ENCODE measurements at places on chromosomes 11 and 22.

- peak; percentile 31 for DNase-seq
Observed at GRCh38 chr22:38718414-38718813, 12.7 kb downstream of the GTPBP1 start.

GRCh38 chr11:66315921-66316811, 678 bp downstream of the CD248 start:
- DNase-seq = no peak

- DNase-seq = no peak
Observed at GRCh38 chr11:83401506-83402225, 115.5 kb upstream of the CCDC90B start.

GRCh38 chr11:13358596-13359270, 81.1 kb downstream of the BMAL1 start:
- DNase-seq = no peak

DNA sequence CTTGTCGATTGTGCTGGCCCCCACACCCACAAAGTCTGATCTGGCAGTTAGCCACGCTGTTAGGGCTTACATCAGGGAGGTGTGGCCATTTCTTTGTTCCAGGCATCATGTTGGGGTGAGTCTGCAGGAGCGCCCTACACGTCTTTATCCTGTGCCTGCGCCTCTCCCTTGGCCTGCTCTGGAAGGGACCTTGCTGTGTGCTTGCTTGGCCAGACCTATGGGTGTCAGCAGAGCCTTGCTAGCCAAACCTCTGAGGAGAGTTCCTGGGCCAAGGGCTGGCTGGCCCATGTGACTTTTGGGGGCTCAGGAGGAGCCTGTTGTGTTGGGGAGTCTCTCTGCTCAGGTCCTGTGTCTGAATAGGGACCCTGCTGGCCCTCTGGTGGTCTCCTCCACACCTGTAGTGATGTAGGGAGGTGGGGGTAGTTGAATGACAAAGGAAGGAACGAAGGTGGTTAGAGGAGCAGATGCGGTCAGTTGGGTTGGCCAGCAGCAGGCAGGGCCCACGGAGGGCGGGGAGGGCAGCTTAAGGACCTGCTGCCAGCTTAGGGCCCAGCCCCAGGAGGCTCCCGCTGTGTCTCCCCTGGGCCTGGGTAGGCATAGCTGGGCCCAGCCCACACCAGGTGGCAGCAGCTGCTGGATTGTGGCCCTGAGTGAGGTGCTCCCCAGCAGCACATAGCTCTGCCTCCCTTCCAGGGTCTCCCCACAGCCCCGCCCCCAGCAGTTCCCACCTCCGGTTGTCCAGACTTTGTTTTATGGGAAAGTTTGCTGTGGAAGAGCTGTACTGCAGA, 7.9 kb downstream of the PPIL2 start:
- no peak for DNase-seq

GRCh38 chr22:26970809-26971394, 313.5 kb downstream of the MIAT start:
- DNase-seq = peak; percentile 47

DNA sequence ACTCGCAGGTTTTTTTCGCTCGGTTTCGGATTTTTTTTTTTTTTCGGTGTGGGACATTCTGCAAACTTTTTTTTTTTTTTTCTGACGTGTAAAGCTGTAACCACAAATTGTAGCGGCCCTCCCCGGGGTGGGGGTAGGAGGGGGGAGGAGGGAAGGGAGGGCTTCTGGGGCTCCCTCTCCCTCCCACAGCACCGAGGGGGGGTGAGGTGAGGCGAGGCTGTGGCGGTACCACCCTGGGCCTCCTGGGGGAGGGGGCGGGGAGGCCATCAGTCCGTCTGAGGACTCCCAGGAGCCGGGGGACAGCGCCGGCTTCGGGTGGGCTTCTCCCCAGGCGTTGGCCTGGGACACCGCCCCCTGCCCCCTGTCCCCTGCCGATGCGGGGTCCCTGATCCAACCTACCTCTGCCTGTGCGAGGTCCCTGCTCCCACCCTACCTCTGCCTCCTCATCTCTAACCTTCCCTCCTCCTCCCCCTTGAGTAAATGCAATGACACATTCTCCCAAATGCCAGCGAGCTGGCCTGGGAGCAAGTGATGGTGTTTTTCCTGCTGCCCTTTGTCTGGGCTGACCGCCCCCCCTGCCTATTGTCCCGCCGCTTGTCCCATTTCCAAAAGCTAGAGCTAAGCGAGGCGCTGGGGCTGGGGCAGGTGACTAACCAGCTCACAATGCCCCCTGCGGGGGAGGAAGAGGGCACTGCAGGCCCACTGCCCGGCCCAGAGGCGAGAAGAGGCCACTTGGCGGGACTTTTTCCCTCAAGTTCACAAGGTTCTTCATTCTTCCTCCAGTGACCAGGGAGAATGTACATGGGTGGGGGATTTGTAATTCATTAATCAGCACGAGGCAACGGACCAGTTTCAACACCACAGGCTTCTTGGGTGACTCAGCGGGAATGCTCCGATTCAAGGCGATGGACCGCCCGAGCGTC, 511 bp upstream of the CLCF1 start:
- no peak for DNase-seq

DNA sequence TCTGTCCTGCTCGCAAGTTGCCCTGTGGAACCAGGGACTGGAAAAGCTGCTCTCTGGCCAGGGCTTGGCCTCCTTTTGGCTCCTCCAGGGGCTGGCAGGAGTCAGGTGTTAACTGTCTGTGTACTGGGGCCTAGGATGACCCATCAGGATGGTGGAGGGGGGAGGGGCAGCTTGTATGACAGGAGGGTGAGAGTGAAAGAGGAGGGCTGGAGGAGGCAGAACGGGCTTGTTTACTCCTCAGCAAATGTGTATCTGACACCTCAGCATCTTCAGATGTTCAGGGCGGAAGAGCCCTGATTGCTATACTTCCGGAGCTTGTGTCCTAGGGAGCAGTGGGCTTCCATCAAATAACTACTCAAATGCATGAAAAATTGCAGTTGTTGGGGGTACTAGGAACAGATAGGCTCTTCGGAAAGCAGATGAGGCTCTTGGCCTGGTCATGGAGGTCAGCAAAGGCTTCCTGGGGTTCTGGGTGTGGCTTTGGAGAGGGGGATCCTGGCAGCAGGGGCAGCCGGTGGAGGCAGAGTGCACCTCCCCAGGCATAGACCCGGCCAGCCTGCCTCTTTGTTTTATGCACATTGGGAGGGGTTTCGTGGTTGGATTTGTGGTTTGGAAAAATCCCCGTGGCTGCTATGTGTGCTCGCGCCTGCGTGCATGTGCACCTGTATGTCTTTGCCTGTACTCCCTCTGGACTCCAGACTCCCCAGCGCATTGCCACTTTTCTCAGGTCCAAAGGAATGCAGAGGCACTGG, 31.2 kb downstream of the CD82 start:
- DNase-seq = no peak

- no peak for DNase-seq
Observed at GRCh38 chr22:43288807-43289420, 54.3 kb downstream of the SCUBE1 start.

DNA sequence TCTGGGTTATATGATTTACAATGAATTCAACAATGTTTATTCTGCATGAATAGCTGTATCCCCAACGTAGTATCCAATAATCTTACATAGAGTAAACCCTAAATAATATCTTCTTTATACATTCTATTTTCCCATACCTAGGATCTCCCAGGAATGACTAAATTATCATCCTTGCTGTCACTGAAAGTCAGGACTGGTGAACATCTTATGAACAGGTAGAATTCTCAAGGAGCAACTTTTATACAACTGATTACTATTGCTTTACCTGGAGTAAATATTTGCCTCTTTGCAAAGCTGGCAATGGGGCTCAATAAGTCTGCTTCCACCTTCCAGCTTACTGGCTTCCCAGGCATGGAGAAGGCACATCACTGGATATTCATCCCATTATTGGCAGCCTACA, at the start of gene OR51B6:
Gene OR51B6, plus strand, starts transcription at position 301 of the 400 bp plus-strand sequence. Its CDS starts 0 bp downstream, at position 301.
- no peak for DNase-seq

DNA sequence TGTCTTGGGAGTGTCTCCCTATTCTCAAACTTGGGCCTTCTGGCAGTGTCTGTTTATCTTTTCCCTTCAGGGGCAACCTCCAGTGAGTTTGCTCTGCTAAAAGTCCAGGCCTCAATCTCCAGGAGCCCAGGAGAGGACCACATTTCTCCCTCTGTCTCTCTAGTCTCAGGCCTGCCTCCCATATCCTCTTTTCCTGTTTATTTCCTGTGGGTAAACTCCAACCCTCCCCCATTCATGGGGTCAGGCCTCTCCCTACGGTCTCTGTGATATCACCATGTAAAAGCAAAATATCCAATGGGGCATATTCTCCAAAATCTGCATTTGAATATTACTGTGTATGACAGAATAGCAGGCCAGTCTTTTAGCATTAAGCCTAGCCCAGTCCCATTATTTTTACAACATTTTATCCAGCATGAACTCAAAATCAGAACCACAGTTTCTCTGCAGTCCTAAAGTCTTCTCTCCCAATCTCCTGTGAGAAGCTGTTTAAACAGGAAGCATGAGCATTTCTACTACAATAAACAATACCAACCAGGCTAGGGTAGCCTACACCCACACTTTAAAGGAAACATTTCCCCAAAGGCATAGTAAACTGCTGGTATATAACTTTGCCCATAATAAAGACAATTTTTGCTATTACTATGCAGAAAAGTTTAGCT, 18.0 kb upstream of the TMEM135 start:
- DNase-seq = no peak

DNA sequence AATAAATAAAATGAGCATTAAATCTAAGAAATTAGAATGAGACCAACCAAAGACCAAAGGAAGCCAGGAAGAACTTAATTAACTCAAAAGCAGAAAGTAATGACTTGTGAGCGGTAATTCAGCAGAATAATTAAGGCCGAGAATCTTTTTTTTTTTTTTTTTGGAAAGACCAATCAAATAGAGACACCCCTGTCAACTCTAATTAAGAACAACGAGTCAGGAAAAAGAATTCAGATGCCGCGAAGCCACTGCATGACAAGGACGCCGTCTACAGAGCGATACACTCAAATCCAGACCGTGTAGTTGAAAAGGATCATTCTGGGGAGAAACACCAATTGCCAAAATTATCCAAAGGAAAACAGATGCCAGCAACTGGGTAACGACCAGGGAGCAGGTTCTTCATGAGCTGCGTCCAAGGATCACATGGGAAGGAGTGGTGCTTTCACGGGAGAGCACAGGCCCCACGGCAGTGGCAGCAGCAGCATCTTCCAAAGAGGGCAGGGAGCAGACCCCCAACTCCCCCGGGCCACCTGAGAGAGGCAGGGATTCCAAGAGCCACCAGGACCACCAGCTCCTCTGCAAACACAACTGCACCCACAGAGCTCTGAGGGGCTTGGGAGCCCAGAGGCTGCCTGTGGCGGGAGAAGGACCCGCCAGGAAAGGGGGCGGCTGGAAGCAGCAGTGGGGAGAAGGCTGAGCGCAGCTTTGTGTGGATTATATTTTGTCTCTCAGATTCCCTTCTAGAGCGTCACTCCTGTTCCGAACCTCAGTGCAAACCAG, 469.8 kb downstream of the BRD1 start:
- DNase-seq = no peak

DNA sequence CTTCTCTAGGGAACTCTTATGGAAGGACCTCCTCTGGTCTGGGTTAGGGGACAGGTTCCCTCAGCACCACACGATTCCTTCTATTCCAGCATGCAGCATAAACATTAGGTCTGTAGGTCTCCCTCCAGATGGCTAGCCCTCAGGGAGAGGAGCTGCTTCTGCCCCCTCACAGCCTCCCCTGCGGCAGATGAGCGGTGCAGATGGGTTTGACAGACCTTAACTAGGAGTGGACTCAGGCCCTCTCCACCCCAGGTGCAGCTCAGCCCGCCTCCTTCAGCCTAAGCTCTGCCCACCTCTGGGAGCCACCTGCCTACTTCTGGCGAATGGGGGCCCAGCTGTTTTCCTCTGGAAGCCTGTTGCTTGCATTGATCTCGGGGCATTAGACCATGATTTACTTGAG, 55.7 kb upstream of the EIF3D start:
- DNase-seq = peak; percentile 84

DNA sequence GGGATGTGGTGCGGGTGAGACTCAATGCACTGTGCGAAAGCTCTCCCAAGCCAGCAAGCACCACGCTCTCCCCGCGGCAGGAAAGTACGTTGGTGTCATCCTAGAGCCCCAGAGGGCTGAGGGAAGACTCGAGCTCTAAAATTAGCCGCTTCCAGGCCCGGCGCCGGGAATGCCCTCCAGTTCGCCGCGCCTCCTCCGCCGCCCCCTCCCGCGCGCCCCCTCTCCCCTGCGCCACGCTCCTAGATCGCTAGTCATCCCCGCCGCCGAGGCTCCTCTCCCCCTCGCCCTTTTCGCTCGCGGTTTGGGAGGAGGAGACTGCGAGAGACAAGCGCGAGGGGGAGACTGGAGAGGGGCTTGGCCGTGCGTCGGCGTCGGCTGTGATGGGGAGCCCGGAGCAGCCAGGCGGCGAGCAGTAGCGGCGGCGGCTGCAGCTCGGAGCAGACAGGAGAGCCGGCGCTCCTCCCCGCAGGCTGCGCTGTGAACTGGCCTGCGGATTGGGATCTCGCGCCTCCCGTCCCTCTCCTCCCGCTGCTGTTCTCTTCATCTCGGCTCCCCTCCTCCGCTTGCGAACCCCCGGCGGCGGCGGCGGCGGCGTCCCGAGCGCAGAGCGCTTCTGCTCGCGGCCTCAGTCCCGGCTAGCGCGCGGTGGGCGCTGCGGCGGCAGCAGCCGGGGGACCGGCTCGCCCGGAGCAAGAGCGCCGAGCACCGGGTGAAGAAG, at the start of gene FAT3:
Gene FAT3, plus strand, starts transcription at position 412 of the 718 bp plus-strand sequence. CDS start 127,295 bp downstream, outside the sequence.
- DNase-seq = peak; percentile 3

GRCh38 chr11:20010851-20011225, 149.4 kb downstream of the DBX1 start:
- no peak for DNase-seq

DNA sequence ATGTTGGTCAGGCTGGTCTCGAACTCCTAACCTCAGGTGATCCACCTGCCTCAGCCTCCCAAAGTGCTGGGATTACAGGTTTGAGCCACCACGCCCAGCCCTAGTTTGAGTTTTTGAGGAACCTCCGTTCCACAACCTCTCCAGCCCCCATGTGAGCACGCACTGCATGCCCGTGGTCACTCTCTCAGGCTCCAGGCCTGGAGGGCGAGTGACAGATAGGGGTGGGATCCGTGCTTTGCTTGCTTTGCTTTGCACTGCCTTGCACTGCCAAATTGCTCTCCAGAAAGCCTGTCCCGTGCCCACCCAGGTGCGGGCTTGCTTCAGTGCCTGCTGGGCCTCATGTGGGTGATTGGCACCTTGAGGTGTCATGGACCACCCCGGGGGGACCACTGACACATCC, 29.9 kb downstream of the FGF4 start:
- no peak for DNase-seq

DNA sequence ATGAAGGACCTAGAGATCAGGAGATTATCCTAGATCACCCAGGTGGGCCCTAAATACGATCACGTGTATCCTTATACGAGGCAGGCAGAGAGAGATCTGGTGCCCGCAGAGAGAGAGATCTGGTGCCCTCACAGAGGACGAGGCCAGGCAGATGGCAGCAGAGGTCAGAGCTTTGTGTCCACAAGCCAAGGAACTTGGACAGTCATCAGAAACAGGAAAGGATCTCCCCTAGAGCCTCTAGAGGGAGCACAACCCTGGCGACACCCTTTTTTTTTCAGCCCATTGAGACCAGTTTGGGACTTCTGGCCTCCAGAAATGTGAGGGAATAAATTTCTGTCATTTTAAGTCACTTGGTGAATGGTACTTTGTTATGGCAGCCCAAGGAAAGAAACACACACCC, 25.5 kb upstream of the TIMP3 start:
- no peak for DNase-seq
